ENCODE measurements at places on chromosomes 7 and 10. TPM values are rescaled to one million over a fixed set of nuclear protein-coding genes. Genes with fewer than 3 reads are reported as not detected.

DNA sequence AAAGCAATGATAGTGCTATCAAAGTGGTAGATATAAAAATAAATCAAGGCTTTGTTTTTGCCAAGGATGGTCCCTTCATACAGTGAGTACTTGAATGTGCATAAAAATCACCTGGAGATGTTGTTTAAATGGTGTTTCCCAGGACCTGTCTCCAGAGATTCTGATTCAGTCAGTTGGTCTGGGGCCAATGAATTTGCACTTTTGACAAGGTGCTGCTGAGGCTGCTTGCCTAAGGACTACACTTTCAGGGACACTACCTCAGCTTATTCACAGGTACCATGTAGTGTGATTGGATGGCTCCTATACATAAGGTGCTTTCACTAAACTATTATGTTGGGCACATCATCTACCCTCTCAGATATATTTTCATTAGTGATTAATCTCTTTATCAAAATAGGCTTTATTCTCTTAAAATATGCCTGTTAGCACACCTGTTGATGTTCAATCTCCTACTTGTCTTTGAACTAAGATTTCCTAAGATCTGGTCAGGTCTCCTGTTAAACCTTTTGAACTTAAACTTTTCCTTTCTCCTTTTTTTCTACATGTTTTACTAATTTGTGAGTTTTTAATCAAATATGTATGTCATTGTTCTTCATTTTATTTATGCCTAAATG, 24.3 kb downstream of the CAPZA2 start:
- H3K27ac ChIP-seq: no peak overlapping the region
- H3K4me1 ChIP-seq: peaks cover 4% of the 10 kb centered on the region
- no peaks in the 10 kb centered on the region for H3K27me3 ChIP-seq

GRCh38 chr7:49245062-49245461, 320.7 kb downstream of the CDC14C start:
- no peak overlapping the region for H3K4me3 ChIP-seq
- H3K4me1 ChIP-seq: no peaks in the 10 kb centered on the region
- H3K27ac ChIP-seq: no peak overlapping the region
- DNase-seq: no peak
- H3K36me3 ChIP-seq: no peaks in the 10 kb centered on the region

DNA sequence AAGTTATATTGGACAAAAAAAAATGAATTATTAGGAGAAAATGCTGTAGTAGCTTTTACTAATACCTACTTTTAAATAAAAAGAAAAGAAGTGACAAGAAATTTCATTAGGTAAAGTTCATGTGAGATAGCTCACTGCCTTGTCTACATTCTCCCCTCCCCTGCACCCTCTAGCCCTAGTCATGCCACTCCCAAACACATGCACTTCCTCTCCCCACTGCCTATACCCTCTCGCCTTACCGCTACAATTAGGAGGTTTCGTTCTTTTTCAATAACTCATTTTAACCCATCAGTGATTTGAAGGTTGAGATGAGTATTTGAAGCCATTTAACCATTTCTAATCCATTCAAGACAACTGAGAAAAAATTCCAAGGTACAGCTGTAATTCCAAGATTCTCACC, 75.3 kb downstream of the HIBADH start:
- no peak overlapping the region for H3K4me3 ChIP-seq
- peaks cover 4% of the 10 kb centered on the region for H3K27me3 ChIP-seq
- H3K4me1 ChIP-seq: no peaks in the 10 kb centered on the region
- no peaks in the 10 kb centered on the region for H3K36me3 ChIP-seq
- DNase-seq: no peak

GRCh38 chr10:47091421-47091820, 180.2 kb downstream of the PTPN20 start:
- no peaks in the 10 kb centered on the region for H3K27me3 ChIP-seq
- H3K4me3 ChIP-seq: no peak overlapping the region
- no peak overlapping the region for H3K27ac ChIP-seq
- H3K36me3 ChIP-seq: no peaks in the 10 kb centered on the region

DNA sequence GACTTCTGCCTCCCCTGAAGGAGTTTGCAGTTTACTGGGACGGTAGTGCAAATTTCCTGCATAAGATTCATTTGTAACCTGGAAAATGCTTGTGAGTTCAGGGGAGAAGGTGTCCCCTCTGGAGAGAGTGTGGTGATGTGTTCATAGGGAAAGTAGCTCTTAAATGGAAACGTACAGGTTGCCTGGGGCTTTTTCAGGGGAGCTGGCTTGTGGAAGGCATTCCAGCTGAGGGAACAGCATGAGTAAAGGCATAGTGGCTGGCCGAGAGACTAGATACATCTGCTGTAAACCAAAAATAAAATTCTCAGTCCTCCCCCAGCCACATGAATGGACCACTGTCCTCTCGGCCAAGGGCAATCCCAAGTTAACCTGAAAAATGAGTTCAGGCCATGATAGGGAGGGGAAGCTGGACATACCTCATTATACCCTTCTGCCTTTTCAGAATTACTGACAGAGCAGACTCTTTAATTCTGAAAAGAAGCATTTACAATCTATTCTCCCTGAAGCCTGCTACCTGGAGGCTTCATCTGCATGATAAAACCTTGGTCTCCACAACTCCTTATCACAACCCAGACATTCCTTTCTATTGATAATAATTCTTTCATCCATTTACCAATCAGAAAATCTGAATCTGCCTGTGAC, 123.7 kb downstream of the GALNT17 start:
- no peak for DNase-seq
- no peaks in the 10 kb centered on the region for H3K27me3 ChIP-seq
- no peaks in the 10 kb centered on the region for H3K36me3 ChIP-seq
- H3K4me1 ChIP-seq: no peaks in the 10 kb centered on the region
- H3K27ac ChIP-seq: no peak overlapping the region
- no peak overlapping the region for H3K4me3 ChIP-seq

Gene ABCC2
- total RNA-seq: 1.3 TPM

Gene MKRN1
- 61.7 TPM for total RNA-seq

All from activated T-helper 1 cell treated with anti-CD3 and anti-CD28 coated beads, Interleukin-12 subunit alpha, Interleukin-12 subunit beta, Interleukin-2, Interleukin-4 antibody, amounts not matched to agents 30 ng/mL and 10 ng/mL and 1 ng/mL, durations not matched to agents 14 hours and 24 hours and 36 hours (primary cell).